ENCODE measurements at places on chromosomes 13 and 19.

GRCh38 chr13:106753251-106753650 lies 185.3 kb upstream of the ARGLU1 start:
- DNase-seq, result no peak

GRCh38 chr13:46385946-46386345 lies 1.1 kb downstream of the RUBCNL start:
- no peak for DNase-seq

DNA sequence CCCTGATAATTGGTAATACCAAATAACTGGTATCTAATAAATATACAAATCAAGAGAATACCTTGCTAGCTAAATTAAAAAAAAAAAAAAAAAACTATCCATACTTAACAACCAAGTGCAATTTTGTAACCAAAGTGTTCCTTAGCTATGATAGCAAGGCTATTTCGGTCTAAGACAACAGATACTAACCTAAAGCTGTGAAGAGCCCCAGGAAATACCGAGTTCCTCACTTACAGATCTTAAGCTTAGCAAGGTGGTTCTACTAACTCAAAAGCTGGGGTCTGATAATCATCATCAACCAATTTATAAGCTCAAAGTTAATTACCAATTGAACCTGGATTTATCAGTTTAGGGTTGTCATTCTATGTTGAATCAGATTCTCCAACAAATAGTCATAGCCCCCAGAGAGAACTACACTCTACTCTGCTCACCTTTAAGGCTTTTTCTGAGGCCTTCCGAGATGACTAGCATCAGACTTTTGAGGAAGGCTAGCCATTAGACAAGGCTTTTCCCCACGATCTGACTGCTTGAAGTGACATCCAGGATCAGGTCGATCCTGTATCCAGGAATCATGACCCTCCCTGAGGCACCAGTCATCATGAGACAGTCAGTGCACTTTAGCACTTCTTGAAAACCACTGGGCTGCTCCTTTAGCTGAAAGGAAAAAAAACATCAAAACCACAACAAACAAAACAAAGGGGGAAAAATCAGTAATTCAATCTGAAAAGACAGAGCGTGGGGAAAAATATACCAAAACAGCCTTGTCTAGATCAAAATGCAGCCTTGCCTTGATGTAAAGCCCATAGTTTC lies 31.9 kb downstream of the INTS6 start:
- DNase-seq, result no peak

GRCh38 chr19:52221831-52222375 lies 32.1 kb downstream of the PPP2R1A start:
- DNase-seq, result no peak

DNA sequence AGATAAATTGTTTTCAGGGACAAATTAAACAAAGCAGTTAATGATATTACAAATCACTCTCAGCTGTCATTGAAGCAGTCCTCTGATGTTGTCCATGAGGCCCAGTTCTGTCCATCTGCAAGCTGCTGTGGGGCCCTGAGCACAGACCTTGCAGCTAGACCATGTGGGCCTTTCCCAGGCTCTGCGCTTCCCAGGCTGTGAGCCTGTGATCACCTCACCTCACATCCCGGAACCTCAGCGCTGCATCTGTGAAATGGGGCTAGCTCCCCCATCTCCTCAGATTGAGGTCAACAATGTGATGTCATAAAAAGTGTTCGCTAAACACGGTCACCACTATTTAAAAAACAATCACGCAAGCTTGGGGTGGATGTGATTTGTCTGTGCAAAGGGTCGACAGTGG lies 51.9 kb upstream of the UQCRFS1 start:
- DNase-seq, result no peak

Measured in T follicular helper cell (primary cell).